ENCODE measurements at places on chromosomes 3 and 15. TPM values are rescaled to one million over a fixed set of nuclear protein-coding genes. Genes with fewer than 3 reads are reported as not detected.

PTH1R gene
- total RNA-seq: not detected

SLC6A1 gene
- not detected for total RNA-seq

DNA sequence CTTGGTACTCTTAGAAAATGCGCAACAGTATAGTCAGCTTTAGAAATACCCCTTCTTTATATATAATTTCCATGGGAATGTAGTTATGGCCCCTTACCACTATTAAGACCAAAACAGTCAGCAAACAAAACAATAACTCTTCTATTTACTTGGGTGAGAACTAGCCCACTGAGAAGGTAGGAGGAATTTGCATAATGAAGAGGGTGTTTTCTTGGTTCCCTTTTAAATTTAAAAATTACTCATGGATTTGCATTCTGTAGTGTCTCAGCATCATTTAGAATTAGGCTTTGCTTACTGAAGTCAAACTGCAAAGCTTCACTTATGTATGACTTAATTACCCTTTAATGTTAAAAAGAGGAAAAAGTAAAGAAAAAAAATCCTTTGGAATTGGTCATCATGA is 350.8 kb downstream of the PTPRG start:
- no peaks in the 10 kb centered on the region for H3K36me3 ChIP-seq
- H3K27me3 ChIP-seq: no peaks in the 10 kb centered on the region
- DNase-seq: no peak
- H3K4me1 ChIP-seq: no peaks in the 10 kb centered on the region
- H3K27ac ChIP-seq: no peak overlapping the region

- no peak overlapping the region for H3K4me3 ChIP-seq
- no peaks in the 10 kb centered on the region for H3K36me3 ChIP-seq
- no peaks in the 10 kb centered on the region for H3K27me3 ChIP-seq
These were observed 22.1 kb downstream of the GABRR3 start for GRCh38 chr3:98012979-98013378.

- no peak overlapping the region for H3K4me3 ChIP-seq
- DNase-seq: no peak
- H3K4me1 ChIP-seq: peaks cover 5% of the 10 kb centered on the region
- peaks cover 16% of the 10 kb centered on the region for H3K36me3 ChIP-seq
- H3K27me3 ChIP-seq: no peaks in the 10 kb centered on the region
These were observed 42.8 kb downstream of the BDH1 start for GRCh38 chr3:197512691-197513571.

DNA sequence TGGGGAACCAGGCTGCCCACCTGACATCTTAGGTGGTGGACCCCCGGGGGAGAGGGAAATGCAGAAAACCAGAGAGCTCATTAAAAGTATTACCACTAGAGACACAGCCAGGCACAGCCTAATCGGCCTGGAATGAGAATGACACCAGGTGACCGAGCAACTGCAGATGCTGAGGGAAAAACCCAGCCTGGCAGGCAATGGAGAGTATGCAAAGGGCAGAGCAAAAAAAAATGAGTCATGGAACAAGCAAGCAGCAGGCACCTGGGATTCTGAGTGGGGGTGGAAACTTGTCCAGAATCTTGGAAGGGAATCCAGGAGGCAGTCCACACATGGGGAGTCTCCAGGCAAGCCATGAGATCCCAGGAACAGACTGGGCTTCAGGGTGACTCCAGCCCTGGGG is 183.7 kb upstream of the LRRN1 start:
- H3K36me3 ChIP-seq: no peaks in the 10 kb centered on the region
- DNase-seq: no peak
- no peak overlapping the region for H3K4me3 ChIP-seq
- no peak overlapping the region for H3K27ac ChIP-seq

DNA sequence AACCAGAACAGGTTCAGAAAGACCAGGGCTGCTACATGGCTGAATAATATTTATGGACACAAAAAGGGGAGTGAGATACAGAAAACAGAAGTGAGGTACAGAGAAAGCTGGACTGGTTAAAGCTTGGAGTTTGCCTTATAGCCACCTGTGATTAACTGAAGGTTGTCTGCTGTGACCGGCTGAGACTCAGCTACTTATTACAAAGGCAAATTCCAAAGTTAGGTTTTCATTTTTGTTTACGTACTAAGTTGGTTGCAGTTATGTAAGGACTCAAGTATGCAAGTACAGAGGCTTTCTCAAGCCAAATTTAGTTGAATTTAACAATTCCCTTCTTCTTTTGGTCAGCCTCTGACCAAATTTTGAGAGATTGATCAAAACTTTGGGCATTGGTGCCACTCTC is 264.6 kb downstream of the THSD4 start:
- H3K36me3 ChIP-seq: no peaks in the 10 kb centered on the region
- no peak overlapping the region for H3K4me3 ChIP-seq
- no peaks in the 10 kb centered on the region for H3K4me1 ChIP-seq
- DNase-seq: no peak
- H3K27me3 ChIP-seq: no peaks in the 10 kb centered on the region
